ENCODE measurements at places on chromosomes 11 and 22.

DNA sequence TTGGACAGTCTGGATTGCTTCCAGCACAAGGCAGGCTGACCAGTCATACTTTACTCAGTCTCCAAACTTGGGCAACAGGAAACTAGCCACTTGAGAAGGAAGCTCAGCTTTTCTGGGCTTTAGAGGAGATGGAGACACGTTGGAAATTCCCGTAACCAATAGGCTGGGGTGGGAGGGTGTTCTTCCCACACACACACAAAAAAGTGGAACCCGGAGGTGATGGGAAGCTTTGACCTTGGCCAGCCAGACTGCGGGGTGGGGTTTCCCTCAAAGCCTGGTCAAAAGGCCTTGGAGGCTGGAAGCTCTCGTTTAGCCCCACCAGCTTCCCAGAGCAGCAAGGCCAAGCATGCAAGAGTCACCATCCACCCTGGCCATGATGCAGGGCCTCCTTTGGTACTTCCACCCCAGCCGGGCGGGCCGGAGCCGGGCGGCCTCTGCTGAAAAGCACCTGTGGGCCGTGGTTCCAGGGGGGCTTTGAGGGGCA is 126.2 kb downstream of the BCR start:
- no peak for DNase-seq

- DNase-seq: no peak
These were observed 107.4 kb downstream of the SEZ6L start for GRCh38 chr22:26276529-26277160.

DNA sequence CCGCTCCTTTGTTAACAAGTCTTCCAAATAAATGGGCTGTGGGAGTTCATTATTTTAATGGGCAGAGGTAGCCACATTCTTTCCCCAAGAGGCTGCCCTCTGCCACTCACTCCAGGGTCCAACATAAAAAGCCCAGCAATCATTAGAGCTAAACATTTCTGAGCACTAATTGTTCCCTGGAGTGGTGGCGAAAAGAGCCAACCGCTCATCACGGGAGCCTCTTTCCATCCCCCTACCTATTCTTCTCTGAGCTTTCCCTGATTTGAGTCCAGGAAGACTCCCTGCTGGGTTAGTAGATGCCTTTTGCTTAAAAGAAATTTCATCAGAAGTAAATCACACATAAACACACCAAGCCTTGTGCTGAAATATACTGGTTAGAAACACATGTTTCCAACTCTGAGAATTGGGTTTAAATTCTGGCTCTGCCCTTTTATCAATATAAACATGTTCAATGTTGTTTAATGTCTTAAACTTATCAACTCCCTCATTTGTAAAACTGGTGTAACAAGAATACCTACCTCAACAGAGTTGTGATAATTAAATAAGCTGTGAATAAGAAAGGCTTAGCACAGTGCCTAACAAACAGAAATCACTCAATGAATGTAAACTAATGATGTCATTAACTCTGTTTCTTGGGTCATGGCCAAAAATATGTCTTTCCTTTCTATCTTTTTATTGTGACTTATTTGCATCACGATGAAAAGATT is at the start of gene OR5A2:
Gene OR5A2, minus strand, starts transcription at position 53 of the 707 bp plus-strand sequence. CDS start 3,460 bp downstream, outside the sequence.
- DNase-seq: peak; percentile 3

DNA sequence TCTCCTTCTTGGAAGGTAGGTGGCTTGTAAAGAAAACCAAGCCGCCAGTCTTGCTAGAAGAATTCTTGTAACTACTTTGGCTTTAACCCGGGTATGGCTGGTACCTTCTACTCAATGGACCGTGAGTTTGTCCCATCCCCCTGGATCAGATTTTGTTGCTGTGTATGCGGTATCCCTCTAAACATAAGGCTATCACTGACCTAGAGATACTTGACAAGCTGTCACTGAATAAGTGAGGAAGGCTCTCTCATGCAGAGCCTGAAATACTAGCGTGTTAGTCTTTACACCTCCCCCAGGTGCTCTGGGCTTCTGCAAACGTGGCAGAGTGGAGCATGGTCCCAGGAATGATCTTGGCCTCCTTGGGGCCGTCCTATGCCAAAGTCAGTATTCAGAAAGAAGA is 34.5 kb downstream of the GLB1L2 start:
- no peak for DNase-seq

- DNase-seq: no peak
These were observed 115.8 kb upstream of the FGF3 start for GRCh38 chr11:69934861-69935494.

- DNase-seq: no peak
These were observed 172.9 kb upstream of the MPPED2 start for GRCh38 chr11:30758946-30759504.

DNA sequence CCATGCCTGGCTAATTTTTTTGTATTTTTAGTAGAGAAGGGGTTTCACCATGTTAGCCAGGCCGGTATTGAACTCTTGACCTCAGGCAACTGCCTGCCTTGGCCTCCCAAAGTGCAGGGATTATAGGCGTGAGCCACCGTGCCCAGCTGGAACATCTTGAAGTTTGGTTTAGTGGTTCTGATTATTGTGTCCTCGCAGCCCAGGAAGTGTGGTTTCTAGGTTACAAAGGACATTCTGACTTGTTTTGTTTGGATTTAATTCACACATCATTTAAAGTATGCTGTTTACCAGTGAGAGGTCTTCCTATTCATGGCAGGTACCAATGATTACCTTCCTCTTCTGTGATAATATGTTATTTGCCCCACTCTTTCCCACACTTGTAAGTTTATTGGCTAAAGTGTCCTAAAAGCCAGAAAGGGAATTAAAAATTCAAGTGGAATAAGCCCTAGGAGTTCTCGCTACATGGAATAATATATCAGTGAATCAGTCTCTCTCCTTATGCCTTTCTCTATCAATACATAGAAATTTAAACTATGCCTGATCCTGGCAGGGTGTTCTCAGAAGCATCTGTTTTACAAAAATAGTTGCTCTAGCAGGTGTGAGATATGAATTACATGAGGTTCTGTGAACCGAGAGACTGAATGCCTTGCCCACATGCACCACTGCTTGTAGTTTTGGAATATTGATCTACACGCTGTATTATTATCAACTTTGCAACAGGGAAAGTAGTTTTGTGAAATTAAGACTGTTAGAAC is 263.1 kb downstream of the DDX10 start:
- DNase-seq: no peak

DNA sequence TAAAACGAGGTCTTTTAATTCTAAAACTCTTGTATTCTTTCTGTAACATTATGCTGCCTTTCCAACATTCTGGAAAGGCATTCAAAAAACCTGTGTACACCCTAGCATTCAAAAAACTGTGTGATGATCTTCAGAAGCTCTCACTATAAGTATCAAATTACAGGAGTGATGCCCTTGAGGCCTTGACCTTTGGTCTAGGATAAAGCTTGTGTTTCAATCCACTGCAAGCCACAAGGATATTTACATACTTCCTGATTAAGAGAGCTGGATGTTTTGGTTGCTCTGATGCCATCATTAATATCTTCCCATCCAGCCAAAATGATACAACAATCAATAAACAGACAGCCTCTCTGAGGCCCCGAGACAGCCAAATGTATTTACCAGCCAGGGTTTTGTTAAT is 11.9 kb downstream of the CLPB start:
- DNase-seq: no peak

DNA sequence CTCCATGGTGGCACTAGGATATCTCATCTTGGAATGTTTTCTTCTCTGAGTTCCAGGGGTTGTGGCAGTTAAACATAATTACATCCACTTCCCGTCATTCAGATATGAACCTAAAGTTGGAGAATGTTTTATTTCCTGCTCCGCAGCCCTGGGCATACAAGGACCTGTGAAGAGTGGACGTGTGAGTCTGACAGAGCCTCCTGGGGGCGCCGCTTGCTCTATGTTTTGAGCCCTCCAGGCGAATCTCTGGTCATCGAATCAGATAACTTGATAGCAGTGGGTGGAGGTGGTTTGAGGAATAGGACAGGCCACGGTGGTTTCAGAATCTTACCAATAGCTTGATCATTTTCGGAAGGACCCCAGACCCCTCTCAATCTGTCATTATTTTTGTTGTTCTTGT is 174.2 kb downstream of the NTM start:
- DNase-seq: no peak

DNA sequence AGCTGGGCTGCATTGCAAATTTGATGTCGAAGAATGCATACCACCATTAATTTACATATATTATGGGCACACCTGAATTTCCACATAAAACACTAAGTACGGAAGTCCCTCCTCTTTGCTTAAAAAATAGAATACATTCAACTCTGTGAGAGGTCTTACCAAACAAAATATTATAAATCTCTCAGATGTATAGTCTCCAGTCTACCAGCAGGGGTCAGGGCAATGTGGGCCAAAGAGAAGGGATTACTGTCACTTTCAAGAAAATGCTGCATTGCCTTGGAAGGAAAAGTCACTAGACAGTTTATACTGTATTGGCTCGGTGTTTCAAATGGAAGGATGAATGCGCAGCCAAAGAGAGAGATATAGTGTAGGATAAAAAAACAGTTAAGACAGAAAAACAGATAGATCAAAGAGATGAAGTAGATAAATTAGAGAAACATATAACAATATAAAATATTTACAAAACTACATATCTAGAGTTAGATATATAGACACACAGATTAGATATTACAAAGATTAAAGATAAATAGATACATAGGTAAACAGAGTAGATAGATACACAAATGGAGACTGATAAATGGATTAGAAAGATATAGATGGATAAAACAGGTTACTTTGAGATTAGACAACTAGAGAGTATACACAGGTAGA is 20.9 kb downstream of the SERGEF start:
- DNase-seq: peak; percentile 14

DNA sequence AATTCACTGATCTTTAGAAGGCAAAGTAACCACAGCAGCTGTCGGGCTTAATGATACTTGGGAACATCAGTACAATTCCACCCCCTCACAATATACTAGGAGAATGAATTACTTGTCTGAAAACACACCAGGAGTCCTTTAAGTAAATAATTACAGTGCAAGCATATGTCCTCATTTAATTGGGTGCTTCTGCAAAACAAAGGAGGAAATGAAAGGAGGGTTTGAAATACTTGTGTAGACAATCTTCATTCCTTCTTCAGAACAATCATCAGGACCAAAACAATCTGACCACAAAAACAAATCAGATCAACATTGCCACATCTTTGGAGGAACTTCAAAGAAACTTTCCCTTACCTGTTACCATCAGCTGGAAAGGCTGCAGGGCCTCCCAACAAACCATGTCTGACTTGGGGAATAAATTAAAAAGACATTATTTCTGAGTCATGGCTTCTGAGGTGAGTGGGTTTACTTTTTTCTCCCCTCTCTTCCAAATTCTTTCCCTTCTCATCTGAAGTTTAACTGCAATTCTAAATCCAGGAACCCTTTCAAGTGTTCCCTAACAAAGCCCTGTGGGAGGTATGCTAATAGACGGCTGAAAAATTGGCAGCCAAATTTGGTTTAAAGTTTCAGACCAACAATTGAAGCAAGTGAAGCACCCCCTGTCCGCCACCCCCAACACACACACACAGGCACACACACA is 12.5 kb upstream of the CCDC117 start:
- DNase-seq: peak; percentile 51

GRCh38 chr11:62789576-62789975 is 2.2 kb downstream of the TMEM223 start:
- no peak for DNase-seq

DNA sequence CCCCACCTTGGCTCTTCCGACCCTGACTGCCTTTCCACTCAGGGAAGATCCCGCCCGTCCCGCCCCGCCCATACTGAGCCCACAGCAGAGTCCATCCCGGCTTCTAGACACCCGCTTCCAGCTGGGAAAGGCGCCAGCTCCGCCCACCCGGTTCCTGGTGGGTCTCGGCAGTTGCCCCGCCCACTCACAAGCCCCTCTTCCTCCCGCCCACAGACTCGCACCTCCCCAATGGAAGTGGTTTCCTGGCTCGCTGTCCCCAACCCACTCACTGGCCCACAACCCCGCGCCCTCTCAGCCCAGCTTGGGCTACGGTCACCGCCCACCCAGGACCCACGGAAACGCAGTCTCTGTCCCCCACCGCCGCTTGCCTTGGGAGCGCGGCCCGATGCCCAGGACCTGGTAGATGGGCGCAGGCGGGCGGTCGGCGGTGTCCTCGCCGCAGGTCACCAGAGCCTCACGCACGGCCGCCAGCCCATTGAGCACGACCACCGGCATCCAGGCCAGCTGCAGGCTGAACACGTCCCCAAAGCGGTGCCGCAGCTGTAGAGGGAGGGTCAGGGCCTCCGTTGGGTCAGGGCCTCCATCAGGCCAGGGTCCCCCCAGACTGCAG is 22.2 kb upstream of the CYP2D6 start:
- no peak for DNase-seq

DNA sequence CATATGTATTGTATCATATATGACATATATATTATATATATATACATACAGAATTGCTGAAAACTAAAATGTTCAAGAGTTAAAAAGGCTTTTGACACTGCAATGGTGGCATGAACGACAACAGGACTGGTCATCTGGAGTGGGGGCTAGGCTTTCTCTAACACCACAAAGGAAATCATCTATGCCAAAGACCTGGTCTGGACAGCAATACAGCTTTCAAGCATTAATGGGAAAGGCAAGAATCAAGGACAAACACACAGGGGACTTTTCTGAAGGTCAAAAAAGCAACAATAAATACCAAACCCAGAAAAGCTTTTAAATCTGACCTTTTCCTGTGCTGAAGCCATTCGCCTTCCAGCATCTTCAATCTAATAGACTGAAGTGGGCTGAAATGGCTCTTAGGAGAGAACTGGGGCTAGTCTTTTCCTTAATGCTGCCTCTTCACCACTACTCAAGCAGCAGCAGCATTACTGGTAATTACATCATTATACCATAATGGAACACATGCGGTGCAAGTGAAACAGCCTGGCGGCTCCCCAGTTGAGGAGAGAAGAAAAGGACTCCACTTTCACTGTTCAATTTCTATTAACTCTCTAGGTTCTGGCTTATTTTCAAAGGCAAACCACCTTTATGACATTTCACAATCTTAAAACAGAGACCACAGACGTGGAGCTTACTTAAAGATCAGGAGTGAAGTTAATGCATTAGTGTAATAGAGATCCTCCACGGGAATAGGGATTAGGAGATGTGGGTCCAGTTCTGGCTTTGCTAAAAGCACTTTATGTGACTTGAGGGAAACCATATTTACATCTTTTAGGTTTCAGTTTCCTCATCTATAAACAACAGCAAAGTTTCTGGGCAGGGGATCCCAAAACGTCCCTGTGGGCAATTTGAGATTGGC is 63.0 kb downstream of the GAB2 start:
- DNase-seq: peak; percentile 25

DNA sequence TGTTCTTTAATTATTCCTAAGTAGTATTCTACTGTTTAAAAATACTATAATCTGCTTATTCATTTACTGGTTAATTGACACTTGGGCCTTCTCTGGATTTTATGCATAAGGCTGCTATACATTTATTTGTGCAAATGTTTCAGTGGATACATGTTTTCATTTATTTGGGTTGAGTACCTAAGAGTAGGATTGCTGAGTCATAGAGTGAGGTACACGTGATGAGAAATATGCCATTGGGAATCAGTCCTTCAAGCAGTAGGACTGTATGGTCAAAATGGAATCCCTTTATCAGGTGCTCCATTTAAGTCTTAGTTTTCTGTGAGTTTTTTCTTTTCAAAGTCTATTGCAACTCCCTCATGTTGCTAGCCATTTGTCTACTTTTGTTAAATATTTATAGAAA is 275.2 kb upstream of the SORL1-AS1 start:
- no peak for DNase-seq

GRCh38 chr11:79438631-79439409 is 2.0 kb downstream of the TENM4 start:
- no peak for DNase-seq

GRCh38 chr22:49951678-49951985 is 8.9 kb upstream of the PIM3 start:
- DNase-seq: no peak

- no peak for DNase-seq
These were observed 32.4 kb upstream of the KCNA4 start for GRCh38 chr11:30049214-30049613.

All from NCI-H2029 (cell line).